Fibroblast of skin of back (primary cell): ENCODE measurements at places on chromosomes 11 and 22.

DNA sequence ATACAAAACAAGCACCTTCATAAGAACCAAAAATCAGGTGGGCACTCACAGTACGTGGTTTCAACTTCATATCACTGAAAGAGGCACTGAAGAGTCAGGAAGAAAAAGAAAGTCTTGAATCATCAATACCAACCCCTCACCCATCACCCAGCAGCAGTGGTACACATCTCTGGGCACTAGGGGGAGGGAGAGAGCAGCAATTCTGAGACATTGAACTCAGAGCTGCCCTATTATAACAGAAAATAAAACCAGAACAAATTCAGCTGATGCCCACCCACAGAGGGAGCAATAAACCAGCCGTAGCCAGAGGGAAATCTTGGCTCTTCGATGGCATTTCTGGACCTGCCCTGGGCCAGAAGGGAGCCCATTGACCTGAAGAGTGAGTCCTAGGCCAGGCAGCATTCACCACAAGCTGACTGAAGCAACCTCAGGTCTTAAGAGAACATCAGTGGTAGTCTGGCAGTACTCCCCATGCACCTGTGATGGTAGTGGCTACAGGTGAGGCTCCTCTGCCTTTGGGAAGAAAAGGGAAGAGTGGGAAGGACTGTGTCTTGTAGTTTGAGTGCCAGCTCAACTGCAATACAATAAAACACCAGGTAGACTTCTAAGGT is 42.2 kb upstream of the FAM181B start:
- peak; percentile 60 for DNase-seq

- no peak for DNase-seq
Observed at GRCh38 chr11:116702772-116703385, 69.9 kb downstream of the BUD13 start.

DNA sequence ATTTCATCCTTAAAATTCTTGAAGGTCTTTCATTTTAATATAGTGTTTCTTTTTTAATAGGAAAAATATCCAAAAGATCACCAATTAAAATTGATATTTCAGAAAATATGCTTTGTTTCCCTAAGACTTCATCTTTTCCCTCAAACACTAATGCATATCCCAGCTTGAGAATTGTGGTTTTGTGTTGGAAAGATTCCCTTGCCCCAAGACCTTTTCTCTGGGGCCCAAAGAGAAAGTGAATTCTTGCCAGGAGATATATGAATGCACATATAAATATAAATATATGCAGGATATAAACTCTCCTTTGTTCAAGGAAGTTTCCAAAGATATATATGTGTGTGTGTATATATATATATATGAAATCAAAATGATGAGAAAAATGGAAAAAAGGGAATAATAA is 241.2 kb downstream of the FAM76B start:
- no peak for DNase-seq

DNA sequence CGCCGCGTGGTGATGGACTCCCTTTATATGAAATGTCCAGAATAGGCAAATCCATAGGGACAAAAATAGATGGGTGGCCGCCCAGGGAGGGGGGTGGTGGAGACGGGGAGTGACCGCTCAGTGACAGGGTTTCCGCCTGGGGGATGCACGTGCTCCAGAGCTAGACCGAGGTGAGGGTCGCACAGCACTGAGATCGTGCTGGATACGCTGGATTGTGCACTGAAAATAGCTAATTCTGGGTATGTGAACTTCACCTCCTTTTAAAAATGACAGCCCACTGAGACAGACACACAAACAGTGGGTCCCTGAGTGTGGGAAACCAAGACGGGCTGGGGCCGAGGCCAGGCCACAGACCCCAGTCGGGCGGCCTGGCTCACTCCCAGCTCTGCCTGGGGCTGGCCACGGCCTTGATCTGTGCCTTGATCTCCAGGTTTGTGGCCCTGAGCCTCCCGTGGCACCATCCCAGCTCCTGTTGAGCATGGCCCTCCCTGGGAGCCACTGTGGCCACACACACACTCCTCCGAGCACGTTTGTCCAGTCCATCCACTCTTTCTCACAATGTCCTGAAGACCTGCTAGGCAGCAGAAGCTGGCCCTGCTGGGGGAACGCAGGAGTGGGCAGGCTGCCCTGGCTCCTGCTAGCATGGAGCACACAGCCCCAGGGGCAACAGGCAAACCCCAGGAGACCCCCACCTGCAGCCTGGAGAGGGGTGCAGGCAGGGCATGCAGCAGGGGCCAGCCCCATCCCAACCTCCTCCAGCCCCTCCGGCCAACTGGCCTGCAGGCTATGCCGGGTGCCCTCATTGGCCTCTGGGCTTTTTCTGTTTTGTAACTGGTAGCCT is 41.0 kb upstream of the TH start:
- DNase-seq = no peak

DNA sequence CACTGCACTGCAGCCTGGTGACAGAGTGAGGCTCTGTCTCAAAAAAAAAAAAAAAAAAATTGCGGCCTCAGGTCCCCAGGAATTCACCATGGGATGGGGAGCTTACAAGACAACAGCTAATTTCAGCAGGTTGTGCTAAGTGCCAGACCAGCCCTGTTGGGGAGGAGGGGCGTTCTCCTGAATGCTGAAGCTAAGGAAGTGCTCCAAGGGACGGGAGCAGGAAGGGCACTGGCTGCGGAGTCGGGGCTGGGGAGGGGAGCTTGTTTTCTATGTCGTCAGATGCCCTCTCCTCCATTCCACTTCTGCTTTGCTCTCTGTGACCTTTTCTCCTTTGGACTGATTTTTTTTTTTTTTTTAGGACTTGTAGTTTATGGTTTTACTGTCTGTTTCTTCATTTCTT is 4.5 kb downstream of the ADAMTS15 start:
- no peak for DNase-seq

DNA sequence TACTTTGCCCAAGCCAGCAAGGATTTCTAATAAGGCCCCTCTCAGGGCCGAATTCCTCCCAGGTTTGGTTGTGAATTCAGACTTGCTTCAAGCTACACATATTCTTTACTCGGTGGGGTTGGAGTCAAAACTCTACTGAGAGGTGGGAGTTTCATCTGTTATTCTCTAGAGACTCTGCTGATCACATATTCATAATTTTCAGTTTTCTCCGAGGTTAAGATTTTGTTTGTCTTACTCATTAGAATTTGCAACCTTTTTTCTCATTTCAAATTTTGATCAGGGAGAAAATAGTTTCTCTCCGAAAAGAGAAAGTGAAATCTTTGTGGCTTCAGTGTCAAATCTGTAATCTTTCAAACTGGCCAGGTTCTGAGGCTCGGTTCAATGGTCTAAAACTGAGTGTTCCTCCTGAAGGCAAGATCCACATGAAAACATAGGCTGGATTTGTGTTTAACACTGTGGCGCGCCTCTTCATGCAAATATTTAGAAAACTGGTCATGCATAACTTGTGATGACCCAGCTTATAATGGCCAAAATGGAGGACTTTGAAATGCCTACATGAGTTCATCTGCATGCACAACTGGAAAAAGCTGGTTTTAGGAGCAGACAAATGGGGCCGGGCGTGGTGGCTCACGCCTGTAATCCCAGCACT is 21.5 kb upstream of the GSTP1 start:
- DNase-seq = peak; percentile 36

GRCh38 chr22:17700778-17701177 is 62.2 kb downstream of the BCL2L13 start:
- DNase-seq = no peak

DNA sequence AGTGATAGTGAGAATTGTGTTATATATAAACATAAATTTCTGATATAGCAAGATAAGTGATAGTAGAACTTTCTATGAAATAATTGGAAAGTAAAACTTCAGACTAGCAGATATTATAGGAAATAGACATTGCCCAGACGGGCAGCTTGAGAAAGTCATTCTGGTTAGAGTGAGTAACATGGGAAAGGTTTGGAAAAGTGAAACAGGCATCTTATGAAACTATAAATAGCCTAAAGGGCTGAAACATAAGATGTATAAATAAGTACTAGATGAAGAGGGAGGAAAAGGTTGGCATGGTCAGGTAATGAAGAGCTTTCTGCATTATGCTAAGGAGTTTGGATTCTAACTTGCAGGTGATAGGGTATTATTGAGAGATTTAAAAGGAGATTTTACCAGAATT is 101.3 kb downstream of the DYNC2H1 start:
- no peak for DNase-seq

GRCh38 chr11:130086669-130087068 is 17.0 kb downstream of the APLP2 start:
- DNase-seq = no peak

DNA sequence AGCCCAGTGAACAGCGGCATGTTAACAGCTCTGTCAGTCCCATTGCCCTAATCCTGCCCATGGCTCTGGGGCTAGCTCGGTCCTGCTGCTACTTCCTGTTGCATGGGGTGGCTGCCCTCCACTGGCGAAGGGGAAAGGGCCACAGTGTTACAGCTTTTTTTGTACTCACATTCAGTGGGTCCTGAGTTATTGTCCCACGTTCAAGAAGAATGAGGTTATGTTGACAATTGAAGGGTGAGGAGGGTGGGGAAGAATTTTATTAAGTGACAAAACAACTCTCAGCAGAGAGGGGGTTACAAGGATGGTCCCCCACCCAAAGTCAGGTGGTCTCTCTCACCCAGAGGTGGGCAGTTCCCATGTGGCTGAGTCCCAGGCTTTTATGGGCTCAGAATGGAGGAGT is 17.7 kb upstream of the MS4A7 start:
- DNase-seq = no peak

DNA sequence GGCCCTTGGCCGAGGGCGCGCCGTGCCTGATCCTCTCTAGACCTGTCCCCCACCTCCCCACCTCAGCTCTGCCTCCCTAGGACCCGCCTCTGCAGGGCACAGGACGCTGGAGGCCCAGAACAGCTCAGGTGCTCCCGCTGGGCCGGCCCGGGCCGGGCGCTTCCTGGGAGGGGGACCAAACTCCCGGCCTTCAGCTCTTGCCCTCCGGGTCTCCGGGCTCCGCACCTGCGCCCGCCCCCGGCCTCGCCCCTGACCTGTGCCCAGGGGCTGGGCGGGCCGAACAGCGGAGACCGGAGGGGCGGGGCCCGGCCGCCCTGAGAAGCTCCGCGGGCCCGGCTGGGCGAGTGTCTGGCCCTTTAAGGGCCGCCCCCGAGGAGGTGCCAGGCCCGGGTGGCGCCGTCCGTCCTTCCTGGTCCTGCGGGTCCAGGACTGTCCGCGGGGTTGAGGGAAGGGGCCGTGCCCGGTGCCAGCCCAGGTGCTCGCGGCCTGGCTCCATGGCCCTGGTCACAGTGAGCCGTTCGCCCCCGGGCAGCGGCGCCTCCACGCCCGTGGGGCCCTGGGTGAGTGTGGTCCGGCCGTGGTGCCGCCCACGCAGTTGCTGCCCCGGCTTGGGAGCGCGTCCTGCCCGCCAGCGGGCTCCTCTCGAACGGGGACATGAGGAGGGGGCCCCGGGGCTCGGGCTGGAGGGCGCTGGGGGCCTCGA is at the start of gene SSH3:
TSS of gene SSH3 (plus strand) at position 399 of the 703 bp plus-strand sequence. CDS start at position 495, 96 bp downstream.
- peak; percentile 59 for DNase-seq
